T-helper 2 cell treated with Interferon-gamma antibody and Interleukin-4, amounts not matched to agents 5 μg/mL and 100 μg/mL, for 36 hours (primary cell): ENCODE measurements at places on chromosomes 3 and 15.

DNA sequence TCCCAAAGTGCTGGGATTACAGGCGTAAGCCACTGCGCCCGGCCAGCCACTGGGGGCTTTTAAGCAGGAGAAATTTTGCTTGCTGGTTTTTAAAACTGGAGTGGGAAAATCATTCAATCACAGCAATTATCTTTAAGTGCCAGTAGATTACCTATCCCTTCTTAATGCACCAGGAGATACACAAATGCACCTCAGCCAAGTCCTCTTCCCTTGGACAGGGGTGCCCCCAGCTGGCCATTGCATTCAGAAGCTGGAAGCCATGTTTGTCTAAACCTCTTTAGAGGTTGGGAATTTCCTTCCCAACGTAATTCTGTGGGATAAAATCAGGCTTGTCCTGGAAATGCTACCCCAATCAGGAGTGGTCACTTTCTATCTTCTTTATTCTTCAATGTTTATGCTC is 26.6 kb downstream of the MIX23 start:
- H3K27ac ChIP-seq, result no peak overlapping the region
- peaks cover 12% of the 10 kb centered on the region for H3K4me1 ChIP-seq
- no peak overlapping the region for H3K4me3 ChIP-seq
- H3K36me3 ChIP-seq, result peaks cover 9% of the 10 kb centered on the region

- no peaks in the 10 kb centered on the region for H3K4me1 ChIP-seq
- H3K27ac ChIP-seq, result no peak overlapping the region
- no peaks in the 10 kb centered on the region for H3K36me3 ChIP-seq
- peaks cover 3% of the 10 kb centered on the region for H3K27me3 ChIP-seq
- no peak for DNase-seq
Measured at GRCh38 chr3:102391491-102391890, 43.3 kb upstream of the ZPLD1 start.

DNA sequence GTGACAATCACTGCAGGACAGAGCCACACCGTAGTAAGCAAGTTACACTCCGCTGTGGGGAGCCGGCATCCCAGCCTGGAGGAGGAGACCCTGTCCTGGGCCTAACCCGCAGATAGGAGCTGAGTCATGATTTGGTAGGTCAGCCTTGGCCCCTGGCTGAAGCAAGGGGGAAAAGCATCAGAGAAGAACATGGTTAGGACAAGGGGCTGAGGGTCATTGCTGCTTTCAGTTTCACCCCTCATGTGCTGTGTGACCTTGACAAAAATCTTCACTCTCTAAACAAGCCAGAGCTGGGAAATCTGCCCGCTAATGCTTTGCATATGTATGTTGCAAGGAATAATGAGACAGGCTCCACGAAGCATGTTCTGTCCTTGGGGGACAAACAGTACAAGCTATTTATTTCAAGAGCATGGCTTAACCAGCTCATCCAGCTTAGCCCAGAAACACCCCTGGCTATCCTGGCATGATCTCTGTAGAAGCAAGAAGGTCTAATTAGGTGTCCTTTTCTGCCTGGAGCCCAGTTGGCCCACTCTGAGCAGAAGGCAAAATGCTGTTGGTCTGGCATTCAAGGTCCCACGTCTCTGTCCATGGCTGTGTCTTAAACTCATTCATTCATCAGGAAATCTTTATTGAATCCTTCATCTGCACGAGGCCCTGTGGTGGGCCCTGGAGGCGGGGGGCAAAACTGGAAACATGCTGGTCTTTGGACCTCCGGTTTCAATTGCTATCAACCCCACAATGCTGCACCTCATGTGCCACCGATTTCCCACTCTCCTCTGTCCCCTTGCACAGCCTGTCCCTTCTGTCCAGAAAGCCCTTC is 221.3 kb upstream of the LYSMD4 start:
- no peak for DNase-seq
- no peak overlapping the region for H3K4me3 ChIP-seq
- no peaks in the 10 kb centered on the region for H3K36me3 ChIP-seq
- peaks cover 1% of the 10 kb centered on the region for H3K4me1 ChIP-seq

DNA sequence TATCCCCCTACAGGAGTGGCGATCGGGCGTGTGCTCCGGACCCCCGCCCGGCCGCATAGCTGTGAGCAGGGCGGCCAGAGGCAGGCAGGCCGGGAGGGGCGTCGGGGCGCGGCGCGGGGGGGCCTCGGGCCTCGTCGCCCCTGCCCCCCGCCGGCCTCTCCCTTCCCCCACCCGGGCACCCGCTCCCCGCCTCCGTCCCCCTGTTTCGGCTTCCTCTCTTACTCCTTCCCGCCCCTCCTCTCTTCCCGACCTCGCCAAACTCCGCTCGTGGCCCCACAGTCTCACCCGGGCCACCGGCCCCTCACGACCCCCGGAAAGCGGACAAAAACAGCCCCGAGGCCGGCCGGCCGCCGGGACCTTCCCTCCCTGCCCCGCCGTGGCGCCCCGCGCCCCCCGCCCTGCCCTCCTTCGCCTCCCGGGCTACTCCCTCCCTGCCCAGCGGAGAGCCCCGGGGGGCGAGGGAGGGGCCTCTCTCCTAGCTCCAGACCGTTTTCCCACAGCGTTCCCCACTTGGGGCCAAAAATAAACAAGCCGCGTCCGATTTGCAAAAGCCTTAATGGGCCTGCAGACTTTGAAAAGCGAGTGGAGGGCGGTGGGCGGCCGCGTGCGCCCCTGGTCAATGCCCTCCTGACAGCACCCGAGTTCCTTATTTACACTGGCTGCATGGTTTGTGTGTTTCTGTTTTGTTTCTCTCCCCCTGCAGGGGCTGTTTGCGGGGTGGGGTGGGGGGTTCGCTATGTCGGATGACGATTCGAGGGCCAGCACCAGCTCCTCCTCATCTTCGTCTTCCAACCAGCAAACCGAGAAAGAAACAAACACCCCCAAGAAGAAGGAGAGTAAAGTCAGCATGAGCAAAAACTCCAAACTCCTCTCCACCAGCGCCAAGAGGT is 1.0 kb downstream of the UBE2E1 start:
- H3K36me3 ChIP-seq, result peaks cover 31% of the 10 kb centered on the region
- peaks cover 36% of the 10 kb centered on the region for H3K27me3 ChIP-seq
- no peak for DNase-seq

DNA sequence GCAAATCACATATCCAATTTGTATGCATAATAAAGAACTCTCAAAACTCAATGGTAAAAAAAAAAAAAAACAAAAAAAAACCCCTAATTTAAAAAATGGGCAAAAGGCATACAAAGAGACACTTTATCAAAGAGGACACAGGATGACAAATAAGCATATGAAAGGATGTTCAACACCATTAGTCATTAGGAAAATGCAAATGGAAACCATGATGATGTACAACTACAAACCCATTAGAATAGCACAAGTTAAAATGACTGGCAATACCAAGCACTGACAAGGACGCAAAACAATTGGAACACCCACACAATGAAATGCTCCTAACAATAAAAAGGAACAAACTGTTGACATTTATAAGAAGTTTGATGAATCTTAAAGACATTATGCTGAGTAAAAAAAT is 63.4 kb upstream of the ADAMTS17 start:
- no peak overlapping the region for H3K27ac ChIP-seq
- H3K4me1 ChIP-seq, result no peaks in the 10 kb centered on the region
- no peaks in the 10 kb centered on the region for H3K36me3 ChIP-seq
- DNase-seq, result no peak
- H3K27me3 ChIP-seq, result no peaks in the 10 kb centered on the region

DNA sequence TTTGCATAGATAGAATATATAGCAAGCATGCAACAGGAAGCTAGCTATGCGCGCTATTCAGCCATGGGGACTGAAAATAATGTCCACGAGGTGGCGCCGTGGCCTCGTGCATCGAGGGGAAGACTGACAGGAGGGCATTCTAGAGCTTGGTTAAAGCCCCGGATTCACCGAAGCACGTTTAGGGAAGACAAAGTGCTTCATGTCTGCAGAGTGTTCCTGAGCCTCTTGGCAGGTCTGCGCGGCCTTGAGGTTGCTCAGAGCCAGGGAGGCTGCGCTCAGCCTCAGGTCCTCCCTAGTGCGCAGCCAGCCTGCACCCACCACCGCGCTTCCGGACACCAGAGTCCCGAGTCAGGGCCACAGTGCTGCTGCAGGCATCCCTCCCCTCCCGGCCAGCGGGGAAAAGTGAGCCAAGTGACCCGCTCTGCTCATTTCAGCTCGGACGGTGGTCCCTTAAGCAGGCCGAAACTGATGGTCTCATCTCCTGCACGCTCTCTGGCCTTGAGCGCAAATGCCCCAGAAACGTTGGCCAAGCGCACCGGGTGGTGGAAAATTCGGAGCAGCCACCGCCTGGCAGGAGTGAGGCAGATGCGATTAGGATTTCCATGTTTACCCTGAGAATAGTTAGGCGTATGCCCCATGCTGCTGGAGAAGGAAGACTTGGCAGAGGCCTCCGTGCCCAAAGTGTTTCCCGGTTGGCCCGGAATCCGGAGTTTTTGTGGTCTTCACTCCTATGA is 24.8 kb downstream of the GABRA5 start:
- H3K27me3 ChIP-seq, result no peaks in the 10 kb centered on the region
- no peaks in the 10 kb centered on the region for H3K4me1 ChIP-seq
- H3K36me3 ChIP-seq, result no peaks in the 10 kb centered on the region
- no peak overlapping the region for H3K4me3 ChIP-seq

DNA sequence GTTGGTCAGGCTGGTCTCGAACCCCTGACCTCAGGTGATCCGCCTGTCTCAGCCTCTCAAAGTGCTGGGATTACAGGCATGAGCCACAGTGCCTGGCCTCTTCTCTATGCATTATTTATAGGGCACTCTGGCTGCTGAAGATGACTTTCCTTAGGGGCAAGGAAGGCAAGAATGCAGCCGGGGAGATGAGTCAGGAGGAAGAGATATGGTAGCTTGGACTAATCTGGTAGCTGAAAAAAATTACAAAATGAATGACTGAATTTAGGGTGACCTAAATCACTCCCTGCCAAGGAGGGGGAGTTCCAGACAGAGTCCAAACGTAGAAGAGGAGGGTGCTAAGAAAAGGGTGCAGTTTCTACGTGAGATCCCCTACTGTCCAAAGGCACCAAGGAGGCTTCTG is 14.2 kb downstream of the RHCG start:
- peaks cover 1% of the 10 kb centered on the region for H3K4me1 ChIP-seq
- no peak for DNase-seq
- no peak overlapping the region for H3K27ac ChIP-seq
- no peaks in the 10 kb centered on the region for H3K36me3 ChIP-seq
- no peak overlapping the region for H3K4me3 ChIP-seq

GRCh38 chr3:18428991-18429745 is 4.0 kb upstream of the SATB1 start:
- DNase-seq, result no peak
- H3K27ac ChIP-seq, result peak overlapping the region; percentile 91
- H3K4me1 ChIP-seq, result peaks cover 66% of the 10 kb centered on the region
